ENCODE measurements at places on chromosomes 3 and 15. TPM values are rescaled to one million over a fixed set of nuclear protein-coding genes. Genes with fewer than 3 reads are reported as not detected.

GRCh38 chr3:24123596-24123995 lies 178.5 kb downstream of the NR1D2 start:
- ATAC-seq = no peak

ST3GAL6 gene
- not detected for total RNA-seq

- no peak for ATAC-seq
Measured at GRCh38 chr3:94115482-94115881, 52.6 kb downstream of the NSUN3 start.

GRCh38 chr3:23162934-23163333 lies 40.2 kb upstream of the UBE2E2 start:
- ATAC-seq = no peak

- ATAC-seq = no peak
Measured at GRCh38 chr3:143201045-143201444, 81.5 kb downstream of the CHST2 start.

TLR9 gene
- 0.93 TPM for total RNA-seq

SLC28A1 gene
- total RNA-seq = not detected

DNA sequence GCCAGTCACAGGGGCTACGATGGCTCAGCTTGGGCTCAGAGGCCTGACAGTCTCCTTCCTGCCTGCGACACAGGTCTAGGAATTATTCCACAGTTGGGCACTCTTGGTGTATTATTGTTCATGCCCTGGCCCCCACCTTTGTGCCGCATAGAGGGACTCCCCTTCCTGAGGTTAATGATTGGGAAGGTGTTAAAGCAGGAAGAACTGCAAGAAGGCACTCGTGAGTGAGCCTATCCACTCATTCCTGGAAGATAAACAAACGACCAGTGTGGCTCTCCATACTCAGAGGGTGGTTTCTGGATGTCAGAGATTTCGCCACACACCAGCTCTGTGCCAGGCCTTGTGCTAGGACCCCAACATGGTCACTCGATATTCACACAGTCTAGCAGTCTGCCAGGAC lies 12.3 kb downstream of the LIPC start:
- no peak for ATAC-seq
